CD4-positive, alpha-beta T cell treated with Interleukin-10 for 1 hour (primary cell): ENCODE measurements at places on chromosomes 7 and 10.

GRCh38 chr10:23373156-23373555 is 28.6 kb upstream of the C10orf67 start:
- no peak for DNase-seq

DNA sequence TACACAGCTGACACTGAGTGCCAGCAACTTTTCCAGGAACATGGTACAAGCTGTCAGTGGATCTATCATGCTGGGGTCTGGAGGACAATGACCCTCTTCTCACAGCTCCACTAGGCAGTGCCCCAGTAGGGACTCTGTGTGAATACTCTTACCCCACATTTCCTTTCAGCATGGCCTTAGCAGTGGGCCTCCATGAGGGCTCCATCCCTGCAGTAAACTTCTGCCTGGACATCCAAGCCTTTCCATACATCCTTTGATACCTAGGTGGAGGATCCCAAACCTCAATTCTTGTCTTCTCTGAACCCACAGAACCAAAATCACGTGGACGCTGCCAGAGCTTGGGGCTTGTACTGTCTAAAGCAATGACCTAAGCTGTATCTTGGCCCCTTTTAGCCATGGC is 116.8 kb downstream of the IQUB start:
- no peak for DNase-seq

GRCh38 chr7:86953653-86954336 is 105.7 kb downstream of the ELAPOR2 start:
- no peak for DNase-seq

DNA sequence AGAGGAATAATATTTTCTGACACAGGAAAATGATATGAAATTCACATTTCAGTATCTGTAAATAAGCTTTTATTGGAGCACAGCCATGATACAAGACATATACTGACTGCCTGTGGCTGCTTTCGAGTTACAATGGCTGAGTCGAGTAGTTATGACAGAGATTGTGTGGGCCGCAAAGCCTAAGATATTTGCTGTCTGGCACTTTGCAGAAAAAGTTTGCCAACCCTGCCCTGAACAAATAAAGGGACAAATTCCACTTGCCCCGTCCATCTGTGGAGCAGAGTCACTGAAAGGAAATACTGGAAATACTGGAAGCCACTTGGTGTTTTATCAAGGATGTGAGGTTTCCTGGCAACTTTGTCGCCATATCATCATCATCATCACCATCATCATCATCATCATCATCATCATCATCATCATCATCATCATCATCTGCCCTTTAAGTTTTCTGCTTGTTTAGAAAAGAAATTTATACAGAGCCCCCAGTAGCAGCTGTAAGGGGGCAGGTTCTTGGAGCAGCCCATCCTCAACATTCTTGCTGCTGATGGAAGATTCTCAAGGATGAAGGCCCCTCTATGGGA is 85.8 kb downstream of the TCF7L2 start:
- no peak for DNase-seq

DNA sequence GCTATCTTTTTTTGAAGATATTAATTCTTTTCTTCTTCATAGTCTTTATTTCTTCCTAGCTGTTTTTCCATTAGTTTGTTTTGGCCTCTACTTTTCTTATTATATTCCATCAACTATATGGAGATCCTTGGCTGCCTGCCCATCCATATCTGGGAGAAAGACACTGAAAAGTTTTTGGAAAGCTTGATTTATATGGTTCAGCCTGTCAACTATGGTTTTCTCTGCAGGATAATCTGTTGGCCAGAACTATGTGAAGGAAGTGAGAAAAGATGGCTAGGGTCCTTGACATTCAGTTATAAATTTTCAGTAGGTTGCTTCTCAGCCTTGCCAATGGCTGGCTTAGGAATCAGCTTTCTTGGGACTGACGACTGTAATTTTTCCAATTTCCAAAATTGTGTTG is 10.0 kb upstream of the CDK14 start:
- no peak for DNase-seq

GRCh38 chr10:61286686-61287085 is 166.5 kb downstream of the TMEM26 start:
- peak; percentile 43 for DNase-seq

- no peak for DNase-seq
Measured at GRCh38 chr7:20214921-20215669, 2.1 kb downstream of the MACC1 start.
